ENCODE measurements at places on chromosomes 16 and 17.
A peak's percentile ranks its signal among the peaks of the same experiment; 100 is the strongest.

DNA sequence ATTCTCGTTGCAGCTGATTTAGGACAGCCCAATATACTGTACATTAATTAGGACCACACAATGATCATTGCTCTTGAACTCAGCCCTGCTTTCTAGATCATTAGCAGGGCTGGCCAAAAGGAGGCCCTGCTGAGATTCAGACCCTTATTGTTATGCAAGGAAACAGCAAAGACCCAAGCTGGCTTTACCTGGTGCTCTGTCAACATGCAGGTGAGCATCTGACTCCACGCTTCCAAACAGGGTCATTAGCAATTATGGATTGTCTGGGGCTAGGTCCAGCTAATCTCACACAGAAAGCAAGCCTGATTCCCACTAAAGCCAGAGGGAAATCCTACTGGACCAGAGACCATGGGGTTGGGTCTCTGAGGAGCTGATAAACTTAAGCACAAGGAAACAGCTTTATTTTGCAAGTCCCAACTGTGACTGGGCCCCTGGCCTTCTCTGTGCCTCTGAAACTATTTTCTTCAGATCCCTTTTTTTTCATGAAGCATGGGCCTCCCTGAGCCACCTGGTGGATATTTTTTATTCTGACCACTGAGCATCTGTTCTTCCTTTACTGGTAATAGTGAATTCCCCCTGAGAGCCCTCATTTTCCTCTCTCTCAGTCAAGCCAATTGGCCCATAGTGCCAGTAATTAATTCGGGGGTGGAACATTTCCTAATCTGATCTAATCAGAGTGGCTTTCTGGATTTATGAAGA lies 236.1 kb downstream of the GRIN2A start:
- DNase-seq: no peak

GRCh38 chr17:56314026-56314425 lies 160.8 kb downstream of the ANKFN1 start:
- no peak for DNase-seq

GRCh38 chr17:3918372-3919122 lies 2.3 kb upstream of the P2RX1 start:
- DNase-seq: no peak

- DNase-seq: no peak
Observed at GRCh38 chr16:80105160-80105559, 435.6 kb upstream of the DYNLRB2 start.

- DNase-seq: no peak
Observed at GRCh38 chr17:27978689-27979175, 63.7 kb upstream of the NLK start.

GRCh38 chr17:38746004-38746848 lies 1.9 kb downstream of the PCGF2 start:
- DNase-seq: no peak

- DNase-seq: no peak
Observed at GRCh38 chr17:21033350-21033749, 9.5 kb downstream of the USP22 start.

- no peak for DNase-seq
Observed at GRCh38 chr16:27374221-27374803, 27.7 kb upstream of the IL21R start.

- DNase-seq: no peak
Observed at GRCh38 chr16:81921843-81922584, 89.3 kb downstream of the SDR42E1 start.

GRCh38 chr17:15436473-15437302 lies 30.7 kb downstream of the CDRT4 start:
- no peak for DNase-seq

DNA sequence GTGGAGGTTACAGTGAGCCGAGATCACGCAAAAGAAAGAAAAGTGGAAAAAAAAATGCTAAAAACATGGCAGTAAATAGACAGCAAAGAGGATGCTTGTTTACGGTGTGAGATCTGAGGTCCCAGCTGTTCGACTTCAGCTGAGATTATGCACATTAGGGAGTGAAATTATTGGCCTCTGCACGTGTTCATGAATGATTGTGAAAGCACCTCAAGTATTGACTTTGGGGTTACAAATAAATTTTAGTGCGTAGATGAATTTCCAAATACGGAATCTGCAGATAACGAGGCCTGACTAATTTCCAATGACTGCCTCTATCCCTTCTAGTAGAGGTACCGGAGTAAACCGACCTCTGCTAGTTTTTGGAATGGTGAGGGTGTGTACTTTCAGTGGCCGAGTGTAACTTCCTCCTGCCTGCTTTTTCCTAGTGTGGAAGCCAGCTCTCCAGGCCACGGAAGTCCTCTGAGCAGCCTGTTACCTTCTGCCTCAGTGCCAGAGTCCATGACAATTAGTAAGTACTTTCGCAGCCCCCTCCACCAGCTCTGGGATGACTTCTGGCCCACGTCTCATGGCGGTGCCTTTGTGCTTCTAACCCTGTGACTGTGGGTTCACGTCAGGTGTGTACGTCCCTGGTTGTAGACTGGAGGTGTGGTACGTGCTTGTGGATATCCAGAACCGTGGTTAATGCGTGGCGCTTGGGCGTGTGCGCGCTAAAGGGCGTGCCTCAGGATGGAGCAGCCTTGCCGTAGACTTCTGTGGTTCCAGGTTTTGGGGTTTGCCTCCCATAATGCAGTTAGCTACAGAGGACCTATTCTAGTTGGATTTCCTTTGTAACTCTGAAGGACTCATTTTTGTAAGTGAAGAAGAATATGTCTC lies 102.1 kb downstream of the SNX29 start:
- no peak for DNase-seq

- DNase-seq: no peak
Observed at GRCh38 chr17:15364615-15365014, 23.2 kb upstream of the TEKT3 start.

DNA sequence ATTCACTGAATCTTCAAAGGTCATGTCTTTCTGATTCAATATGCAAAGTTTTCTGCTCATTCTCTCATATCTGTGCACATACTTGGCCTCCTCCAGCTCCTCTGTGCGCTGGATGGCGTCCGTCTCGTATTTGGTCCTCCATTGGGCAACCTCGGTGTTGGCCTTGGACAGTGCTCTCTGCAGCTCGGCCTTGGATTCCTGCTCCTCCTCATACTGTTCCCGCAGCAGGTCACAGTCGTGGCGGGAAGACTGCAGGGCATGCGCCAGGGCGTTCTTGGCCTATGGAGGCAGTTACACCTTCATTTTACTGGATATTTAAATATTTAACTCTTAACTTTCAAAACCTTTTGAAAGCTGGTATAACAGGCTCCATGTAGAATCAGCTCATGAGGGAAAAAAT lies 8.2 kb upstream of the MYH1 start:
- DNase-seq: no peak

DNA sequence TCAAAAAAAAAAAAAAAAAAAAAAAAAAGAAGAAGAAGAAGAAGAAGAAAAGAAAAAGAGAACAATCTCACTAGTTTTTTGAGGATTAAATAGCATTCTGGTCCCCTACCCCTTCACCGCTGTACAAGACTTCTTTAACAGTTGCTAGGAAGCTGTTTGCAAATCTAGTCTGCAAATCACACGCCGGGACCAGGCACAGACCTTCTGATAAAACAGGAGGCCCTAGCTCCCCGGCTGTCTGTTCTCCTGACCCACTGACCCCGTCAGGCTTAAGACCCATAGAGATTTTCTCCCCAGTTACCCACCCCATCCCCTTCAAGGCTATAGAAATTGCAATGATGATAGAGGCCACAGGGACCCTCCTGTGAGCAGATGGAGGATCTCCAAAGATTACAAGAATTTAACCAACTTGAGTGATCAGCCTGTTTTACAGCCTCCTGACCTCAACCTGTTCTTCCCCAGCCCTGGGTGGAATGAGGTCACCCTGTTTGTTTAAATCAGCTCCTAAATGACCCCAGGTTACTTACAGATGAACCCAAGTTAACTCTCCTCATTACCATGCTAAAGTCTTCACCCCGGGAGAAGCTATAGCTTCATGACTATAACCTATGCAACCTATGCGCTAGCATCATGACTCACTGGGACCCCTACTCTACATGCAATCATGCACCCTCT lies 11.8 kb upstream of the SULT1A1 start:
- DNase-seq: no peak

DNA sequence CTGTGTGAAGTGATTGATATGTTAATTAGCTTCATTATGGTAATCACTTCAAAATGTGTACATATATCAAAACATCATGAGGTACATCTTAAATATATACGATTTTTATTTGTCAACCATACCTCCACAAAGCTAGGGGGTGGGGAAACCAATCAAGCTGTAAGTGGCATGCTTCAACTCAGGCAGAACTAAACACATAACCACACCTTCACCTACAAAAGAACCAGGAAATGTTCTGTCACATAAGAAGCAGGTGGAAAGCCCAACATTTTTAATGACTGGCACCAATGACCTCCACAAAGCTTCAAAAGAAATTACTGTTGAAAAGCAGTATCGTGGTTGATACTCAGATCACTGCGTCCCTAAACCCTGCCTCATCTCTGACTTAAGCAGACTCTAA lies 867.7 kb upstream of the EEF2KMT start:
- DNase-seq: no peak

DNA sequence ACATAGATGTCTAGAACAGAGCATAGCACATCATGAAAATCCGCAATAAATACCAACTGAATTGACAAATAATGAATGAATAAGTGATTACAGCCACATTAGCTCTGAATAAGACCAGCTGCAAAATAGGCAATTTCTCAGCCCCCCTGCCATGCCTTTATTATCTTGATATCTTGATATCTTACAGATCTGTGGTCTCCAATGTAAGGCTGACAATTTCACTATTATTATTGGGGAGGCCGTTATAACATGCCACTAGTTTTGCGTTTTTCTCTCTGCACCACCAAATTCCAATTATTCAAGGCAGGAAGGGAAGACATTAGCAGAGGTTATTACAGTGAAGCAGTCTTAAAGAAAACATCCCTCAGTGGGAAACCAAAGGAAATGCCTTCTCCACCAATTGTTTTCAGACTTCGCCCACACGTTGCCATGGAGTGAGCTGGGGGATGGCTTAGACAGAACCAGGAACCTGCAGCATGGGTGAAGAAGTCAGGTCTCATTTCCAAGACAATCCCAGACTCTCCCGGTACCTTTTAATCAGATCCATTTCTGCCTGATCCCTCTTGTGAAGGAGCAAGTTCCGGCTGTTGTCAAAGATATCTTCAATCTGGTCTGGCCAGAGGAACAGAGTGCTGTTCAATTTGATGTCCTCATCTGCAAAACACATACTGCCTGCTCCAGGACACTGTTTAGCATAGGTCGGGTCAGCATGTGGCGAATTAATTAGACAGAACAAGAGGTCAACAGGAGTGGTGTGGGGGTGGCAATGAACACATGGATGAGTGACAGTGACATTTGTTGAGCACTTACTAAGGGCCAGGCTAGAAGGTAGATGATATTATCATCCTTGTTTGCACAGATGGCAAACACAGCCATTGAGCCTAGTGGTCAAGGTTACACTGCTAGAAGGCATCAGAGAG lies 46.4 kb downstream of the DNAH3 start:
- DNase-seq: no peak

GRCh38 chr17:1188812-1189504 lies 9.2 kb upstream of the ABR start:
- peak; percentile 69 for DNase-seq

- no peak for DNase-seq
Observed at GRCh38 chr17:27207073-27207513, 86.8 kb upstream of the WSB1 start.

GRCh38 chr16:85447693-85448313 lies 165.3 kb upstream of the GSE1 start:
- no peak for DNase-seq

- DNase-seq: no peak
Observed at GRCh38 chr17:43855061-43855460, 8.1 kb downstream of the CD300LG start.

DNA sequence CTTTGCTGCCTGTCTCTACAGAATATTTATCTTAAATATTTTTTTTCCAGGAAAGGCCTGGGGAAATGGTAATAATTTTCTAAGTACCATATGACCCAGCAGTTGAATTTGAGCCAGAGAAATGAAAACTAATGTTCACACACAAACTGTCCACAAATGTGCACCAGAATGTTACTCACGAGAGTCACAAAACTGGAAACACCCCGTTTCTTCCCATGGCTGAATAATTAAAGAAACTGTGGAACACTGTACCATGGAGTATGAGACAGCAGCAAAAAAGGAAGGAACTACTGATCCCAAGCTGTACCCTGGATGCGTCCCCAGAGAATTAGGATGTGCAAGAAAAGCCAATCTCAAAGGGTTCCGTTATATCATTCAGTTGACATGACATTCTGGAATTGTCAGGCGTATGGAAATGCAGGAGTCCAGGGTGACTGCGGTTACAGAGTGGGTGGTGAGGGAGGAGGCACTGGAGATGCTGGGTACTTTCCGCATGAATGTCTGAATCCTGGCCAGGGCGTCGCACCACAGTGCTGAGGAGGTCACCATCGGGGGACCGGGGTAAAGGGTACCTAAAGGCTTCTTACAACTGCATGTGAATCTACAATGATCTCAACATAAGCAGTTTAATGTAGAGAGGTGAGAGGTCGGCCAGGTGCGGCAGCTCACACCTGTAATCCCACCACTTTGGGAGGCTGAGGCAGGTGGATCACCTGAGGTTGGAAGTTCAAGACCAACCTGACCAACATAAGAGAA lies 34.5 kb downstream of the USP22 start:
- DNase-seq: no peak

- DNase-seq: no peak
Observed at GRCh38 chr17:72092710-72093322, 28.0 kb upstream of the SOX9 start.

GRCh38 chr17:77531641-77532040 lies 390.9 kb downstream of the SEC14L1 start:
- no peak for DNase-seq

DNA sequence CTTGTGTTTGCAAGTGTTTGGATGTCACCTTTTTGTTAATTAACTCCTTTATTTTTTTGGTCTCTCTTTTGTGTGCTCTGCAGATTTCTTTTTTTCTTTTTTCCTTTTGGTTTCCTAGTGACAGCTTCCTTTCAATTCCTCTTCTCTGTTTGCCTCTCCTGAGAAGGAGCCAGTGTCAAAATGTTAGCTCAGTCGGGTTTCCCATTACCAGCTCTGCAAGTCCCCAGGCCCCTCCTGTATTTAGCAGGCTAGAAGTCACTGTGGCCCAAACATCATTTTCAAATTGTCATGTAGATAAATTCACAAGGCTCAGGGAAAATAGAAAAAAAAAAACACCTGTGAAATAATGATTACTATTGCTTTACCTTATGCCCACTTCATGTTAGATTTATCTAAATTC lies 1621.6 kb downstream of the CDH8 start:
- DNase-seq: no peak

DNA sequence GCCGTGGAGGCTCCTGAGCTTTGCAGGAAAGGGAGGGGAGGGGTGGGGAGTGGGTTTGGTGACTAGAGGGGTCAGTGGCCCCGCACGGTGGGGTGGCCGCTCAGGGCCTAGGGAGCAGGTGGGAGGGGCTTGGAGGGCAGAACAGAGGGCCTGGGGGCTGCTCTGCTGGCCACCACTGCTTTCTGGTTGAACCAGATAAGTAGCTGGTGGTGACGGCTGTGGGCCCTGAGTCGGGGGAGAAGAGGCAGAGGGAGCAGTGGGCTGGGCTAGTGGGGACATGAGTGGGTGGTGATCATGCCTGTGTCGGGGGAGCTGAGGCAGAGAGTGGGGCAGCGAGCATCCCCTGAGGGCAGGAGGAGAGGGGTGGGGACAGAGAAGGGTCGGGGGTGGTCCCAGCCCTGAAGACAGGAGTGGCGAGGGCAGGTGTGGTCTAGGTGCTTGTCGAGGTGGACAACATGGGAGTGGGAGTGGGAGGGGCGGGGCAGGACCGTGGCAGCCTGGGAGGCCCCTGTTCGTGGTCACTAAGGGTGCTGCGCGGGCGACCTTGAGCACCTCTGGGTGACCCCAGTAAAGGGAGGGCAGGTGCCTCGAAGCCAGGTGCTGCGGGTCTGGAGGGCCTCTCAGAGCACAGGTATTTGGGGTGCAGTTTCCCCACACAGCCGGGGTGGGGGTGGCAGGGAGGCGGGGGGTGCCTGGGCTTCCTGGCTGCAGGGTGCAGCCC lies 6.3 kb upstream of the CD7 start:
- DNase-seq: no peak
